Kasumi-1 (cell line): ENCODE measurements at places on chromosomes 2 and 18.

GRCh38 chr18:57791192-57791591, 11.9 kb downstream of the ATP8B1 start:
- DNase-seq = no peak

- no peak for DNase-seq
These were observed 205.4 kb downstream of the PPP1R1C start for GRCh38 chr2:182191061-182191460.

- DNase-seq = no peak
These were observed 480.5 kb upstream of the ZEB2 start for GRCh38 chr2:145000376-145000775.

DNA sequence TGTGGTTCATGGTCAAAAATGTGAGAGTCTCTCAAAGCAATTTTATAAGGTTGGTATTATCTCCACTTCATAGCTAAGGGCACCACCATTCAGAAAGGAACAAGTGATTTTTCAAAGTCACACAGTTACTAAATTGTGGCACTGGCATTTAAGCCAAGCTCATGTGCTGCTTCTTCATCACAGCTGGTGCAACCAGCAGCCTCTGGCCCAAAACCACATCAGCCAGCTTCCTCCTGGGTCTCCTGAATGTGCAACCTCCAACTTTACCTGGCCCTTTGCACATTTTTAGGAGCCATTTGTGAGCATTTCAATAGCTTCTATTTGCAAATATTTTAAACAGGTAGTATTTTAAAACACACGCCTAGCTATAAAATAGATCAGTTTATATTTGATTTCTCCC, 293.7 kb downstream of the BCL11A start:
- no peak for DNase-seq

DNA sequence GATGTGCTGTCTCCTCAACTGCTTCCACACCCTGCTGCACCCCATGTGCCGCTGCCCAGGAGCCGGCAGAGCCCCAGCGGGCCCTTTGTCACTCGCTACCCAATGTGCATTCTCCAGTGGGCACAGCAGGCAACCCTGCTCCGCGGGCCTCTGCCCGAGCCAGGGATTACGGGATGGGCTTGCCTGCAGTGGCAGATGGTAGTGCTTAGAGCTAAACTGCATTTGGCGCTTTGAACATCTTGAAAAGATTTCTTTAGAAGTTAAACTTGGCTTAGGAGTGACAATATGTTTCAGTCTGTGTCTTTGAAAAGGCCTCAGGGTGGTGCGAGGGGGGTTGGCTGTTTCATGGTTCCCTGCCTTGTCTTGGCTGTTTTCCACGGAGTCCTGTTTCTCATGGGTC, 84.0 kb upstream of the BOD1L2 start:
- no peak for DNase-seq

DNA sequence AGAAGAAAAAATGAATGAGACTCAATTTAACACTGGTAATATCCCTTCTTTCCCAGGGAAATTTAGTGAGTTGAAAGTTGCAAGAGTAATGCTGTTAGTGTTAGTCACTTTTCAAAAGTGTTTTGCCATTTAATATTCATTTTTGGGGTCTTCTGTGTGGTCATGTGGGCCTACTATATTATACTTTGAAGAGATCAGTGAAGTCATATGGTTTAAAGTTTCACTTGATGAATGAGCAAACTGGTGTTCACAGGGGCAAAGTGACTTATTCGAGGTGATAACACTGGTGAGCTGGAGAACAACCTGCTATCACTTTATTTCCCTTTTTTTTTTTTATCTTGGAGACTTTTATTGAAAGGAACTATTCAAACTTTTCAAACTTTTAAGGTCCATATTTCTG, 196.0 kb downstream of the PLCL1 start:
- DNase-seq = no peak

DNA sequence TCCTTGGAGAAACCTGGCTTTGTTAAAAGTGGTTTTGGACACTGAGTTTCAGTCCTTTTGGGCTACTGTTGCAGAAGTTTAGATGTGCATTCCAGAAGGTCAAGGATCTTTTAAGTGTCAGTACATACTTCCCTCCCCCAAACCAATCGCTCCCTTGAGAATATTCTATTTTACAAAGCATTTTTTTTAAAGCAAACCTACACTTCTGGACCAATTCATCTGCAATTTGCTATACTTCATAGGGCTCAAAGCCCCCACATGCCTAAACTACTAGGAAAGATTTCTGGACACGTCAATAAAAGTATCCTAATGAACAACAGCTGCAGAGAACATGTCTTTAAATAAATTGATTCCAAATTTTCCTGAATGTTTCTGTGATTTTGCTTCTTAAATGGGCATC, 157.6 kb downstream of the RDH14 start:
- DNase-seq = no peak

- DNase-seq = peak; percentile 14
These were observed 182.8 kb upstream of the FOSL2 start for GRCh38 chr2:28209864-28210263.

- no peak for DNase-seq
These were observed 72.6 kb downstream of the NRP2 start for GRCh38 chr2:205754924-205755321.

- DNase-seq = no peak
These were observed 20.0 kb upstream of the KYNU start for GRCh38 chr2:142857256-142858164.

- no peak for DNase-seq
These were observed 22.6 kb downstream of the ALMS1 start for GRCh38 chr2:73408198-73408597.

- DNase-seq = no peak
These were observed 70.6 kb upstream of the ASAP2 start for GRCh38 chr2:9135822-9136558.

DNA sequence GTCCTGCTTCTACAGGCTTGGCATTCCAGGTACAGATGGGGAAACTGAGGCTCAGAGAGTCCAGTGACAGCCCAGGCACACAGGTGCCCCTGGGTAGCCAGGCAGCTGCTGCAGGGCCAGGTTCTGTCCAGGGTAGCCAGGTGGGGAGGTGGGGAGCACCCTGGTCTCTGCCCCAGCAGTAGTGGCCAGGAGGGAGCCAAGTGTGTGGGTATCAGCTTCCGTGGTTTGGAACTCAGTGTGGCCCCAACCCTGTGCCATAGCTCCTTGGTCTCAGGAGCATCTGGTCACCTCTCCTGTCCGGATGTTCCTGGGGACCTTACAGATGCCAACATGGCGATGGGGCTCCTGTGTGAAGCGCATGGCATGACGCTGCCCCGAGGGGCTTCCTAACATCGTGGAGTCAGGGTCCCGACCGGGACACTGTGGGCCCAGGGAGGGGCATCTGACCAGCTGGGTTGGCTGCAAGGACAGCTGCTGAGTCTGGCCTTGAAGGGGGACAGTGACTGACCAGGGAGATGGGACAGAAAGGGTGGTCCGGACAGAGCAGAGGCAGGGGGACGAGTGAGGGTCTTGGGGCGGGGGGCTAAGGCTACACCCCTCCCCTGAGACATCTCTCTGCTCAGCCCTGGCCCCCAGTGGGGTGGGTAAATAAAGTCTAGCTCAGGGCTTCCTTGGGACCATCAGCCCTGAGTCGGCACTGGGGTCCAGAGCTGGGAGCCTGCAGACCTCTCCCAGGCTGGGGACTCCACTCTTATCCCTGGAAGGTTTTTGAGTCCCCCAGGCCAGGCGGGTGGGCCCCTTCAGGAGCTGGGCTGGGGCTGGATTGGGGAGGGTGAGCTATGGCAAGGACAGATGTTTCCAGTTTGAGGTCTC, 76.0 kb upstream of the SMAD7 start:
- no peak for DNase-seq

DNA sequence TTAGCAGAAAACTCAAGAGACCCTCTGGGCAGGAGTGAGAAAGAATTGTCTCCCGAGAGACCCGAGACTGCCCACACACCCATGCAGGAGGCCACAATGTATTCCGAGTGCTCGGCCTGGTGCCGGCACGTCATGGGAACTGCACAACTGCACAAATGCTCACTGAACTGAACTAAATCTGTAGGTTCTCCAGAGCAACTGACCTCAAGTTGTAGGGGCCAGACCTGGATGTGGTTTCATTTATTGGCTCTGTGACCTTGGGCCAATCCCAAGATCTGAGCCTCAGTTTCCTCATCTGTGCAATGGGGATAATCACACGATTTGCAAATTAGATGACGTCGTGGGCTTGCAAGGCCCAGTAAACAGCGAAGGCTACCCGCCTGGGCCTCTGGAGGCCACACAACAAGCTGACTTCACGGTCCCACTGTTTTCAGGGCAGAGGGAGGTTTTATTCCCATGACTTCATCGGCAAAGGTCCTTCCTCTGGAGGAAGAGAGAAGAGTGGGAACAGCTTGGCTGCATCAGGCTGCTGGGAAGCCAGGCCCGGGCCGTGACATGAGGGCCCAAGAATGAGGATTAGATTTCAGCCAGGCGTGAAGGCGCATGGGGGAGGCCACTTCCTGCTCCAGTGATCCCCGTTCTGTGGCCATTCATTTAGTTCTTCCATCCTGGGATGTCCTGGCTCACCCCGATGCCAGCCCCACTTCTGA, 3.6 kb upstream of the ERFE start:
- no peak for DNase-seq

DNA sequence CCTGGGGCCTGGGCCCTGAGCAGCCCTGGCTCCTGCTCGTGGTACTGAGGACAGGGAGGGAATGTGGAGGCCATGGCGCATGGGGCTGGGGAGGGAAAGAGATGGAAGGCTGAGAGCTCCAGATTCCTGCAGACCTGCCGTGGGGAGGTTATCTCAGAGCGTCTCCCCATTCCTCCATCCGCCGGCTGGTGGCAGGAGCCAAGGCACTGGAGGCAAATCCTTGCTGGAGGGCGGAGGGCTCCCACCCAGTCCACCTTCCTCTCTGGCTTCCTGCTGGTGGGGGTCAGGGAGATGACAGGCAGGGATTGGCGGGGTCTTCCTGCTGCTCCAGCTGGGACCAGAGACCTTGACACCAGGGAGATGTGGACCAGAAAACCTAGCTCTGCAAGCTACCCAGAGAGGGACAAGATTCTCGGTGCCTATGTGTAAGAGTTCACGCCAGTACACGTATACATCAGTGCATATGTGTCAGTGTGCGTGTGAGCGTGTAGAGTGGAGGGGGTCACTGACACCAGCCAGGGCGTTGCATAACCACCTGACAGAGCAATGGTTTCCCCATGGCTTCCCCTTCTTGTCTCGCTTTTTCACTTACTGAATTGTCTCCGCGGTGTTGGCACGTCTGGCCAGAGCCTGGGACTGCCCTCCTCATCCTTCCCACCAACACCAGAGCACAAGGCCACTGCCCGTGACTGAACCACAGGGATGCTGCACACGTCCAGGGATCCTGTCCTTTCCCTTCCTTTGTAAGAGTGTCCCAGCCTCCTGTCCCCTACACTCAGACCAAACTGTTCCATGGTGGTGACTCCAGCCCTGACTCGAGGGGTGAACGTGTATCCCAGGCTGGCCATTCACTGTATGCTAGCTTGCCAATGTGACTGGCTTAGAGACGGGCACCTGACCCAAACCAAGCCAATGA, 15.8 kb upstream of the SEMA4C start:
- no peak for DNase-seq

- no peak for DNase-seq
These were observed 33.9 kb downstream of the SH3BP4 start for GRCh38 chr2:234985608-234986245.

GRCh38 chr18:74785632-74786031, 188.0 kb downstream of the ZNF407 start:
- DNase-seq = no peak

DNA sequence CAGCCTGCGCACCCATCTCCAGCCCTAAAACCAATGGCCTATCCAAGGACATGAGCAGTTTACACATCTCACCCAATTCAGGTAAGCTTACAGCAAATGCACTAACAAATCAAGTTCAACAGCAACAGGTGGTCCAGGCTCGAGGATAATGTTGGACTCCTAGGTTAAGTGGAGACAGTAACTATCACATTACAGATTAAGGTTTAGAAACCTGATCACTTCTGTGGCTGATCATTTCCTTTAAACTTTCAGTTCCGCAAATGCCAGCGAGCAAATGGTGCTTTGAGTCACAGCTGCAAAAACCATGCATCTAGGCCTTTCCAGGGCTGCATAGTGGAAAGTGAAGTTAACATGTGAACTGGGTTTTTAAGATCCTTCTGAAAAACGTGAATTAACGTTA, 259.4 kb downstream of the GBX2 start:
- no peak for DNase-seq

DNA sequence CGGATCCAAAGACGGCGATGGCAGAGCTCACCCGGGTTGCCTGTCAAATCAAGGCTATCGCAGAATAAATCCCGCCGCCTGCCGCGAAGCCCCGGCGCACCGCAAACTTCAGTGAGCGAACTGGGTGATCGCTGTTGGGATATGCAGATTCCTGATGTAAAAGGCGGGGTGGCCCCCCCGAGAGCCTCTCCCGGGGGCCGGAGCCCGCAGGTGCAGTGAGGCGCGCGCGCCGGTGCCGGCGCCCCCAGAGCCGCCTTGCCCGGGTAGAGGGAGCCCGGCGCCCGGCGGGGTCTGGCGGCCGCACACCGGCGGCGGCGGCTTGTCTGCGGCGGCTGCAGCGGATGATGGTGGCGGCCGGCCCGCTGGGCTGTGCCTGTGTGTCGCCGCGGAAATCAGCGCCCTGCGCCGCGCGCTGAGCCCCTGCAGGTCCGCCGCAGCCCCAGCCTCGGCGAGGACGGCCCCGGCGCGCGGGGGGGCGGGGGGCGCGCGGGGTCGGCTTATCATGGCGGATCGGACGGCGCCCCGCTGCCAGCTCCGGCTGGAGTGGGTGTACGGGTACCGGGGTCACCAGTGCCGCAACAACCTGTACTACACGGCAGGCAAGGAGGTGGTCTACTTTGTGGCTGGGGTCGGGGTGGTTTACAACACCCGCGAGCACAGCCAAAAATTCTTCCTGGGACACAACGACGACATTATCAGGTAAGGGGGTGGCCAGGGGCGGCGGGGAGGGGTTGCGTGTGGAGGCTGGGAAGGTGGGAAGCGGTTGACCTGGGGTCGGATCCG, 1.3 kb downstream of the EML6 start:
- DNase-seq = no peak

DNA sequence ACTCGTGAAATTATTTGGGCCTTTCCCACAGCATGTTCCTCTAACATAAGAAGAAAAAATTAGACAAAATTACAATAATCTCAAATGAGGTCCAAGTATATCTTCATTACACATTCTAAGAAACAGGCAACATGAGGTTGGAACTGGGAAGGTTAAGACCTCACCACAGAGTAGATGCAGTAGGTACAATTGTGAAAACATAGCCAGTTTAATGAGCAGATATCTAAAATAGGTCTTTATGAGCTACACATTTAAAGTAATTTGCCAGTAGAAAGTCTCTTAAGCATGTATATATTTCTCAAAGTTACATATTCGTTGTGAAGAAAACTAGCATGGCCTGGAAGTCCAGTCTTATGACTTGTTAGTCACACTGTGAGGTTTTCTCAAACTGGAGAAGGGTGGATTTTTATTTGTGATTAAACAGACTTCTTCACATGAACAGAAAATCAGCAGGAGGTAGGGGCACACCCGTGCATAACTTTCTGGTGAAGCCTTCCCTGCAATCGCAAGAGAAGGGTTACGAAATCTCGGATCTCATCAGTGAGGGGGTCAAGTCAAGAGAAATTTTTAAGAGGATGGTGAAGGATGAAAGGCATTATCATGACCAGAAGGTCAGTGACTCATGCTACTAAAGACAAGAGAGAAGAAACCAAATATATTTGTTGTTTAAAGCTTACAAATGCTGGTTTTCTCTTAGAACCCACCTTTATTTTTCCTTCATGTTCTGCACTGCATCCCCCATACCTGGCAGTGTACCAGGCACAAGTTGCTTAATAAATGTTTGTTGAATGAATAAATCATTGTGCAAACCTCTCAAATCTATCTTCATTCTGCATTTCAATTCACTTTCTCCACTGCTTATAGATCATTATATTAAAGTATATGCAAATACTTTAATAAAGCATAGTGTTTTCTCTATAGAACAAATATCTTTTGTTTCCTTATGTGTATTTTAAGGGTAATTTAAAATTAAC, 5.1 kb upstream of the RAB27B start:
- DNase-seq = no peak

- no peak for DNase-seq
These were observed 248.5 kb upstream of the ID2 start for GRCh38 chr2:8433390-8433789.
